Effector CD4-positive, alpha-beta T cell (primary cell): ENCODE measurements at places on chromosomes 2 and 18.

DNA sequence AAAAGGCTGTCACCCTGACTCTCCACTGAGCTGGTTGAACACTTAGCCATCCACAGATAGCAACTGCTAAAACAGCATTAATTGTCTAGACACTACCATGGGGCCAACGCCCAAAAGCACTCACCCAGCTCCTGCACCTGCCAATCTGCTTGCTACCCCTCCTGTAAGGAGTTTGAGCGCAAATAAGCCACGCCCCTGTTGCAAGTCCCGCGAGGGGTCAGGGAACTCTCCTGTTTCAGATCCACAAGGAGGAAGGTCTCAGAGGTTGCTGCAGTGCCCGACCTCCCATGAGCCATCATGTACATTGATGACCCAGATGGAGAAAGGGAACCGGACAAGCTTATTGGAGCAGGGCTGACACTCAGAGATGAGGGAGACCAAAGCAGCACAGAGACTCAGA is 106.8 kb downstream of the ZNF516 start:
- DNase-seq: no peak

DNA sequence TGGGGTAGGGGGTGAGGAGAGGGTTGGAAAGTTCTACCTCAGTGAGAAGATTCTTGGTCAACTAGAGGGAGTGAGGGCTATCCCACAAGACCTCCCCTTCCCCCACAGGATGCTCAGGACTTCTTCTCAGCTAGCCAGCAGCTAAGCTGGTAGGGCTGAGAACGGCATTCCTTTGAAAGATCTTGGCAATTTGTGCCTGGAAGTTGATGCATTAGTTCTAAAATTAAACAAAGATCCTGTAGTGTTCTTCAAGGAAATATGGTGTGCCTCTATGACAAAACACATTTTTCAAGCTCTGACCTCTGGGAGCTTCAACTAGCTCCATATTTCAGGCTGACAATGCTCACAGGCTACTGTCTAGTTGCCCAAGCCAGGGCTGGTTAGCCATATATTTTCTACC is 2.3 kb downstream of the LYPD1 start:
- DNase-seq: no peak

GRCh38 chr2:179917272-179917671 is 55.9 kb upstream of the ZNF385B start:
- no peak for DNase-seq

DNA sequence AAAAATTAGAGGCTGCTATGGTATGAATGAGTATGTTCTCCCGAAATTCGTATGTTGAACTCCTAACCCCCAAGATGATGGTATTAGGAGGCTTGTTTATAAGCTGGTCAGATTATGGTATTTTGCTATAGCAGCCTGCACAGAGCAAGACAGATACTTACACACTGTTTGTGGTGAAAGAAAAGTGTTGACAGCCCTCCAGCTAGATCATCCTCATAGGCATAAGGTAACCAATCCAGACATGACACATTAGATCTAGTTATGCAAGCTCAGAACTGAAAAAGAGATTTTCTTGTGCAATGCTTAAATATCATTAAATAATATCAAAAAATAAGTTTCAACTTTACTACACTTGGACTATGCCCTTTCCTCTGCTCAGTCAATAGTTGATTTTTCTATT is 107.1 kb downstream of the ABCA12 start:
- no peak for DNase-seq

GRCh38 chr2:15892151-15892880 is 48.0 kb upstream of the MYCN start:
- DNase-seq: no peak

DNA sequence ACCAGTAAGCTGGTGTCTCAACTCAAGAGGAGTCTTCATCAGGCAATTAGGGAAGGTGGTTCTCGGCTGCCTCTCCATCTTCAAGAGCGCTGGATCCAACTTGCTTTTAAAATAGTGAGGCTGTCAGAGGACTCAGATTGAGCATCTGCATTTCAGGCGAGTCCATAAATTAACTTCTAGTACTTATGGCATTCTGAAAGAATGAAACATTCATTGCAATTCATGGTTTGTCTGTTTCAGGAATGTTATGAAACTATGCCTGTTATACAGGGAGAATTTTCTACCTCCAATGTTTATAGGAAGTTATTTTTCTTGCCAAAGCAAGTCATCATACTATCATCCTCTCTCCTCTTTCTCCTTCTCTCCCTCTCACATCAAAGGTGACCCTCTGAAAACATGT is 883.2 kb downstream of the SLC4A3 start:
- no peak for DNase-seq

GRCh38 chr18:45663403-45664045 is 48.2 kb downstream of the SLC14A2 start:
- DNase-seq: no peak

DNA sequence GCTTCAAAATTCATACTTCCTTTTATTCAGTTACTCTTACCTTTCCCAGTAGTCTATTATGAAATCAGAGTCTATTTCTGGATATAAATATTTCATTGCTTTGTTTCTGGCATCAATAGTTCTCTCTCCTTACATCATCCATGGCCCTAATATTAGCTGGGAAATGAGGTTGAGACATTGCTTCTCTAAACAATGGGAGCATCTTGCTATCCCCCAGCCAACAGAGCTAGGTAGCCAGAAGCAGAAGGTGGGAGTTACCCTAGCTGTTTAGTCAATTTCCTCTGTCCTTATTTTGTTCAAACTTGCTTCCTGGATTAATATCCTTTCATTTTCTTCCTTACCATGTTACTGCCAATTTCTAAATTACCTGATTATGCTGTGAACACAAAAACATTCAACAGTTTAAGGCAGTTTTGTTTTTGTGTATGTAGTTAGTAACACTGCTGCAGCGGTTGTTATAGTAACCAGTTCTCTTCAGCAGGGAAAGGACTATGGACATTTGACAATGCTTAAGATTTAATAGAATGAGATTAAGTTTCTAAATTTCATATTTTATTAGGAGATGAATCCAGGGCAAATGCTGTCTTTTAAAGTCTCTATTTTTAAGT is 160.5 kb upstream of the KCNJ3 start:
- DNase-seq: no peak

DNA sequence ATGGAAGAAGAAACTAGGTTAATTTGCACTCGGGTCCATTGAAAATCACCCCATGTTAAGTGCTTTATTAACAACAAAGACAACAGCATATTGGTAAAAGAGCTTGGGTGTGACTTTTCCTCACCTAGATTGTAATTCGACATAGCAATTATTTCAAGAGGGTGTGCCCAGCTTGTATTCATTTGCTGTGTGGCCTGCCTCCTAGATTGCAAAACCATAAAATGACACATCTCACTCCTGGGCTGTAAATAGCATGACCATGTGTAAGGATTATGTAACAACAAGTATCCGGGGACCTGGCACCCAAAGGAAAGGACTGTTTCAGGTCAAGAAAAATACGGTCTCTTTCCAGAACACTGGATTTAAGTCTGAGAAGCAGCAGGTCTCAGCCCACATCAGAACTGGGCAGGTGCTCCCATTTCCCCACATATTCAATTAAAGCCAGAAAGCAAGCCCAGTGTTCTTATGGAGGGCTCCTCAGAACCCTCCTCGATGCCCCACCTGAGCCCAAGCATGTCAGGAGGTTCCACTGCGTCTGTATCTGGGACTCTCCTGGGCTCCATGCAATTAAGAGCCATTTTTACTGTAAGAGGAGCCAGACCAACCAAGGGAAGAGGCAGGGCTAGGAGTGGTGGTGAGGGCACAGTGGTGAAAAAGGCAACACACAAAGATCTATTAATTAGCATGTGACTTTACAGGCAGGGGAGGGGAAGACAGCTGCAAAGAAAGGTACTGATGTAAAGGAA is 39.2 kb downstream of the MREG start:
- no peak for DNase-seq

DNA sequence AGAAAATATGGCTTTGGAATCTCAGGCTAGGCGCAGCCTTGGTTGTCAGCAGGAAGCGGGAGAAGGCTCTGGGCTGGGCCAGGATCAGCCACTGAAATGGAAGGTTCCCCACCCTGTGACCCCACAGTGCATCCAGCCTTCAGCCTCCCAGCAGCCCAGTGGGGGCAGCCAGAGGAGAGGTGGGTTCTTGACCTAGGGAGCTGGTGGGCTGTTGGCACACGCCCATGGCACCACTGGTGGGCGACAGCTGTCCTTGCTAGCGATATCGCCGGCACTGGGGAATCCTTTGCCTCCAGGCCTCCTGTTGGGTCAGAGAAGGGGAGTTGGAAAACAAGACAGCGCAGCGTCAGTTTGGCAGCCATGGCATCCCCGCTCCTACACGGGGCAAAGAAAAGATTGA is 92.4 kb downstream of the KLHL29 start:
- DNase-seq: no peak
